Glutamatergic neuron (in vitro differentiated cells): ENCODE measurements at places on chromosomes 5 and 9.

- peaks cover 6% of the 10 kb centered on the region for H3K36me3 ChIP-seq
- no peaks in the 10 kb centered on the region for H3K27me3 ChIP-seq
- H3K4me1 ChIP-seq = no peaks in the 10 kb centered on the region
- H3K27ac ChIP-seq = no peak overlapping the region
Measured at GRCh38 chr5:16192311-16192710, 12.7 kb upstream of the MARCHF11 start.

DNA sequence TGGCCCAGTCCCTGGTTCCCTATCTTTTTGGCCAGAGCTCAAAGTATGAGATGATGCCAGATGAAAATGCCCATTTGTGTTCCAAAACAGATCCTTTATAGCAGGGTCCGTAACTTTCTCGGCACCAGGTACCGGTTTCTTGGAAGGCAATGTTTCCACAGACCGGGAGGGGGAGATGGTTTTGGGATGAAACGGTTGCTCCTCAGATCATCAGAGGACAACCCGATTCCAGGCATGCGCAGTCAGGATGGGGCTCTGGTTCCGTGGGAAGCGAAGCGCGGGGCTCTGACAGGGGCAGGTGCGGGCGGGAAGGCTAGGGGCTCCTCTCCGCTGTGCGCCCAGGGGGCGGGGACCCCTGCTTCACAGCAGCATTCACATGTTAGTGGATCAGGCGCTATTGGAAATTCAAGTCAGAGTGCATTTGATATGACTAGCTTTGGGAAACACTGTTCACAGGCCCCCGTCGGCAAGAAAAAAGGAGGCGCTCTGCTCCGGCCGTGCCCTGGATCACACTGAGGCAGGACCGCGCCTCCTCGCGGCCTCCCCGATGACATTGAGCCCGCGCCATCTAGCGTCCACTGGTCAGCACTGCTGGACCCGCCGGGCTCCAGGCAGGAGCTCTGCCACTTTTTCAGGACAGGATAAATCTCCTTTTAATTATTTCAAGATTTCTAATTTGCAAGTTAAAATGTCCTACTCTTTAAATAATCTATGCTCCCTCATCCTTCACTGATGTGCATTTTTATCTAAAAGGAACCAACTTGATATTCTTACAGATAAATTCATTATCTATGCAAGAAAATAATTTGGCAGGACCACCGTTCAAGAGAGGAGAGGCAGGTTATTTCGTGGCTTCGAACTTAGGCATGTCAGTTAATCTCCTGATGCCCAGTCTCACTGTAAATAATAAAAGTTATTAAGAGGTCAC lies 190.0 kb downstream of the FANCC start:
- H3K4me1 ChIP-seq = peaks cover 23% of the 10 kb centered on the region
- H3K36me3 ChIP-seq = no peaks in the 10 kb centered on the region
- peak overlapping the region; percentile 77 for H3K4me3 ChIP-seq
- peak; percentile 92 for DNase-seq
- no peak overlapping the region for H3K27ac ChIP-seq

- H3K36me3 ChIP-seq = no peaks in the 10 kb centered on the region
- H3K27ac ChIP-seq = no peak overlapping the region
- peaks cover 2% of the 10 kb centered on the region for H3K27me3 ChIP-seq
- peaks cover 10% of the 10 kb centered on the region for H3K4me1 ChIP-seq
- no peak overlapping the region for H3K4me3 ChIP-seq
- peak; percentile 10 for DNase-seq
Measured at GRCh38 chr9:136013524-136014034, 52.4 kb upstream of the UBAC1 start.

DNA sequence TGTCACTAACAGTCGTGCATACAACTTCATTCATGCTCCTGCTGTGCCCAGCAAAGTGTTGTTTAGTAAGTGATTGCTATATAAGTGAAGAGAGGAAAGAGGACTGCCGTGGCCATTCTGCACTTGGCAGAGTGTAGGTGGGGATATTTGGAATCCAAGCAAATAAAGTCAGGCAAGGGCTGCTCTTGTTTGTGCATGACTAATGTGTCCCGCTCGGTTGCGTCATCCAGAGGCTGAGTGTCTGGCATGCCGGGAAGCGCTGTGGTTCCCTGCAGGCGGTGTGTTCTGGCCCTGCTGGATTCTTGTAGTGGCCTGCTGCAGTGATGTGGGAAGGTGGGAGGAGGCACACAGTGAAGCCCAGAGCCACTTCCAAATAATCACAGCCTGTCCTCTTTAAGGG lies 136.9 kb upstream of the ANKH start:
- H3K27me3 ChIP-seq = peaks cover 1% of the 10 kb centered on the region
- H3K27ac ChIP-seq = no peak overlapping the region
- H3K36me3 ChIP-seq = no peaks in the 10 kb centered on the region
- H3K4me3 ChIP-seq = no peak overlapping the region

DNA sequence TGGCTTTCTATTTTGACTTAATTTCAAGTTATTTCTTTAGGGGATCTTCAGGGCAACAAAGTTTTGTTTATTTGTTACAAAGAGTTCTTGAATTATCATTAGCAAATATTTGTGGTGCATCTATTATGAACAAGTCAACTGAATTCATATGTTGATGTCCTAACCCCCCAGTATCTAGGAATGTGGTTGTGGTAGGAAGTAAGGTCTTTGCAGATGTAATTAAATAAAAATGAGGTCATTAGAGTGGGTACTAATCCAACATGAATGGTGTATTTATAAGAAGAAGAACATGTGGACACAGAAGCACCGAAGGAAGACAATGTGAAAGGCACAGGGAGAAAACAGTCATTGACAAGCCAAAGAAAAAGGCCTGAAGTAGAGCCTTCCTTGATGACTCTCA lies 474.0 kb upstream of the DAB2 start:
- H3K4me1 ChIP-seq = no peaks in the 10 kb centered on the region
- H3K36me3 ChIP-seq = no peaks in the 10 kb centered on the region
- no peaks in the 10 kb centered on the region for H3K27me3 ChIP-seq
- no peak for DNase-seq
